ENCODE measurements at places on chromosomes 3 and 15.

DNA sequence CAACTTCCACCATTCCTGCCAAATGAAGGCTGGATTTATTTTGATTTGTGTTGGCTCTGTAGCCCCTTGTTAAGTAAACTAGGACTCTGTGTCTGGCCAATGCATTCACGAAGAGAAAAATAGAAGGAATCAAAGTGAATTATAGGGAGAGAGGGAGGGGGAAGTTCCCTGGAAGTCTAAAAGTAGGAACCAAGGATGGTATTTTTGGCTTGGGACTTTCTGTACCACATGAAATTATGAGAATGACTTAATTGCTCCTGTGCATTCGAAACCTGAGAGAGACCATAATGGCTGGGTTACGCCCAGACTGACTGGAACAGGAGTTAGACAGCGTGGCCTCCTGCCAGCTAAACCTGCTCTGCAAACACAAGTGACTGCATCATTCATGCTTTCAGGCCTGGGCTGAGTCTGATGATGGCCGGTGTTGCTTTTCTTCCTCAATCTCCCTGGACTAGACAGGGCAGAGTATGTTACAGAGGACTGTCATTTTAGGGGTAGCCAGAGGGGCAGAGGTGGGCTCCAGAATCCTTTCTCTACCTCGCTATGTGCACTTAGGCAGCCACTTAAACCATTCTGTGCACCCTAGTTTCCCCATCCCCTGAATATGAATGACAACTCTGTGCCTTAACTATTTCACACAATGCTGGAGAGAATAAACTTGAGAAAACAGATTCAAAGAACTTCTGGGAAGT, 58.9 kb downstream of the MYO1E start:
- DNase-seq: no peak

DNA sequence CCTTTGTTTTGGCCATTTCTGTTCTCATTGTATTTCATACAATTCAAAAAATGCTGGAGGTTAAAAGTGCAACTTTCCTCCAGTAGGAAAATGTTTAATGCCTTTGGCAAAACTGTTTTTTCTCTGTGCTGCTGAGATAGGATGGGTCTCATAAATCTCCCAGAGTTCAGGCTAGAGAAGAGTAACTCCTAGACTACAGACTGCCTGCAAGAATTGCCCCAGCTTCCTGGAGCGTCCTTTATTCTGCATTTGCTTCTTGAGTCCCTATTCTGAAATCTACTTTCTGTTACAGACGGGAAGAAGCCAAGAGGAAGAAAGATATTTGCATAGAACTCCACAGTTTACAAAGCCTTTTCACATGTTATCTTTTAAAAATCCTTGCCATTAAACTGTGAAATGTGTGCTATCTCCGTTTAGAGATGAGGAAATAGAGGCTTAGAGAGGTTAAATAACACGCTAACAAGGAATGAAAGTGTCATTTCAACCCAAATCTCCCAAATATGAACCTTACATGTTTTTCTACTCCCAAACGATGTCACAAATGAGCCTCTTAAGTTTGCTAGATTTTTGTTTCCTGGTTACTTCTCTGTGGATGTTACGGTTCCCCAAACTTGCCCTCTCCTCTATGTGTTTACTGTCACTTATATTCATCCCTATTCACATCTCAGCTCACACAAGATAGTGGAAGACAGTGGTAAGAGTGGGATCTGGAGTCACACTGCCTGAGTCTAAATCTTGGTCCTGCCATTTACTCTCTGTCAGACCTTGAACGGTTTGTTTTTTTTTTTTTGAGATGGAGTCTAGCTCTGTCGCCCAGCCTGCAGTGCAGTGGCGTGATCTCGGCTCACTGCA, 17.4 kb downstream of the NANOGP8 start:
- no peak for DNase-seq

GRCh38 chr3:163058031-163058854, 1561.6 kb downstream of the OTOL1 start:
- DNase-seq: no peak

- DNase-seq: no peak
Observed at GRCh38 chr3:104286645-104287044, 1080.1 kb upstream of the ALCAM start.

DNA sequence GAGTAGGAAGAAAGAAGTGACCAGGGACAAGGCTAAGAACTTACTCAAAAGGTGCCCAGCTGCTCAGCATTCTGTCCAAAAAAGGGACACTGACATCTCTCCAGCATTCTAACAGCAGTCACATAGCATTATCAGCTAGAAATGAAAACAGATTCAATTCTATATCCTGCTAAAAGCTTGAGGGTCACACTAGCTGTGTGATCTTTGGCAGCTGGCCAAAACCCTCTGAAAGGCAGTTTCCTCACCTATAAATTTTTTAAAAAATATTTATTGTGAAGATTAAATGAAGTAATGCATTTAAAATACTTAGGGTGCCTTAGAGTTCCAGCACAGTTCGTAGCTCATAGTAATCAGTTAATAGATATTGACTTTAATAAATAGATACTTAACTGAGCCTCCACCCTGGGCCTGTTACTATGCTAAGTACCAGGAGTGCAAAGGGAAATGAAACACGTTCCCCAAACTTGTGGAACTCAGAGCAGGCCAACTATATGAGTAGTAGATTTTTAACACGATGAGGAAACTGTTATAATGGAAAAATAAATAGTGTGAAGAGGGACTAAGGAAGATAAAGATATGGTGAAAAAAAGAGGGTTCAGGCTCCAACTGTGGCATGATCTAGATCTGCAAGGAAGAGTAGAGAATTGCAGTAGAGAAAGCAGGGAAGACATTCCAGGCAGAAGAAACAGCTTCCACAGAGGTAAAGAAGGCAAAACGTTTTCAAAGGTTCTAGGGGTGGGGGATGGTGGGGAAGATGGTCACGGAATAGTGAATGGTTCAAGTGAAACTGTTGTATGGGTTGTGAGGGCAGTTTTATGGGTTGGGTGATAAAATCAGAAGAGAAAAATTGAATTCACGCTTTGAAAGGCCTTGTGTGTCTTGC, 11.4 kb downstream of the CD86 start:
- no peak for DNase-seq

DNA sequence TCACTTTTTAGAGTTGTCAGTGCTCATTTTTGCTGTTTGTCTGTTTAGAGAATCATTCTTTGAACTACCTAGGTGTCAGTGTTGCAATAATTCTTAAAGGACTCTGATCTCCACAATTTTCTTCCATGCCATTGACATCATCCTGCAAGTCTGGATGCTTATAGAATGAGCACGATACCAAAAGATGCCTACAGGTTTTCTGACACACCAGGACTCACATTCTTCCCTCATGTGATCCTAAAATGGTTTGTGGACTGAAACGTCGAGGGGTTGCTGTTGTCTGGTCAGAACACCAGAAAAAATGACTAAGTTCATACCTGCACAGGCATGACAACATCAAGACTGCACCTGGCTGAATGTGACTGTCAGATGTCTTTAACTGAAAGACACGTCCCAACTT, 95.9 kb downstream of the SEMA5B start:
- DNase-seq: no peak

GRCh38 chr3:59245300-59245858, 195.6 kb upstream of the CFAP20DC start:
- DNase-seq: no peak

DNA sequence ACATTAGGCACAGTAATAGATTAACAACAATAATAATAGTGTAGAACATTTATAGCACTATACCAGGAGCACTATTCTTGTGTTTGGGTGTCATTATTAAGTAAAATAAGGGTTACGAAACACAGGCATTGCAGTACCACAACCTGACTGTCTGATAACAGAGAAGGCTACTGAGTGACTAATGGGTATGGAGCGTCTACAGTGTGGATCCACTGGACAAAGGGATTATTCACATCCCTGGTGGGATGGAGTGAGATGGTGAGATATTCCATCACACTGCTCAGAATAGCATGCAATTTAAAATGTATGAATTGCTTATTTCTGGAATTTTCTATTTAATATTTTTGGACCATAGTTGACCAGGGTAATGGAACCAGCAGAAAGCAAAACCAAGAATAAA, 18.2 kb downstream of the MINDY4B start:
- no peak for DNase-seq

GRCh38 chr3:31573036-31573779, 40.5 kb downstream of the STT3B start:
- no peak for DNase-seq

DNA sequence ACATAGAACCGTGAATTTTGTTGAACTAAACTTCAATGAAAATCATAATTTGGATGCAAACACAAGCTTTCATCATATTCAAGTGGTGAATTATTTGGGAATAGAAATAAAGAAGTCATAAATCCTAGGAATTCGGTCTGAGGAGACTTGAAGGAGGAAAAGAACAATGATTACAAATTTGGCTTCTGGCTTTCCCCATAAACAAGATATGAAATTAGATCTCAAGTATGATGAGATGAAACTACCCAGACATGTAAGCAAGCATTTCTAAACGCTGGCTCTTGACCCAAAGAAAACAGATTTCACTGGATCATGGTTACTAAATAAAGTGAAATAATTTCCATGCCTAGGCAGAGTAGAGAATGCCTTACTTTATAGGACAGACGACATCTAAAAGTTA, 146.9 kb upstream of the LRTM1 start:
- no peak for DNase-seq

DNA sequence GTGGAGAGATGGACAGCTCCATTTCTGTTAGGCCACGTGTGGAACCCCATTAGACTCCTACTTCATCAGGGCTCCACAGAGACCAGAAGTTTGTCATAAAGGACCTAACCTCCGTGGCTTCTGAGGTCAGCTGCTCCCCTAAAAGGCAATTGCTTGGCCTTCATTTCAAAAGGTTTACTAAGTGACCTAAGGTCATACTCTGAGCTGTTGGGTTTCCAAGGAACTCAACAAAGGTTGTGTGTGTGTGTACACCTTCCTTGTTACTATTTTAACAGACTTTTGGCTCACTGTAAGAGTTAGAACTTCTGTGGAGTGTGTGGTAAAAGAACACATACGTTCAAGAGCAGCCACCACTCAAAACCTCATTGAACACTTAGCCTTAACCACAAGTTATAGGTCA, 73.9 kb downstream of the SEC22A start:
- DNase-seq: no peak

DNA sequence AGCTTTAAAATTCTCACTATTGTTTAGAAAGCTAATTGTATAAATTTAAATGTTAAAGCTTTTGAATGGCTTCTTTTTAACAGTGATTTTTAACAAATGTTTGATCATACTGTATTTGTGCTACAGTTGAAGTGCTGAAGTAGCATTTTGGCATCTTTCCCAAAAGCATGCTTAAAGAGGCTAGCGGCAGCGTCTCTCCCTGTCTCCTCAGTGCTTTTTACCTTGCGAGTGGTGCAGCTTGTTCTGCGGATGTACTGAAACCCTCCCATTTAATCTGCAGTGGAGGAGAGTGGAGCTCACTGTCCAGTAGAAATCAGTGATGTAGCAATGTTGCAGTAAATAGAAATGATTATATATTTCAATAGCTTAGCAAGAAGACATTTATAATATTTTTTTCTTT, 43.7 kb downstream of the LRRC49 start:
- DNase-seq: no peak

GRCh38 chr3:116299646-116300081, 145.6 kb downstream of the LSAMP start:
- DNase-seq: no peak

GRCh38 chr3:77203851-77204250, 164.0 kb downstream of the ROBO2 start:
- DNase-seq: no peak

GRCh38 chr3:141355242-141355641, 13.1 kb upstream of the ZBTB38 start:
- DNase-seq: no peak

DNA sequence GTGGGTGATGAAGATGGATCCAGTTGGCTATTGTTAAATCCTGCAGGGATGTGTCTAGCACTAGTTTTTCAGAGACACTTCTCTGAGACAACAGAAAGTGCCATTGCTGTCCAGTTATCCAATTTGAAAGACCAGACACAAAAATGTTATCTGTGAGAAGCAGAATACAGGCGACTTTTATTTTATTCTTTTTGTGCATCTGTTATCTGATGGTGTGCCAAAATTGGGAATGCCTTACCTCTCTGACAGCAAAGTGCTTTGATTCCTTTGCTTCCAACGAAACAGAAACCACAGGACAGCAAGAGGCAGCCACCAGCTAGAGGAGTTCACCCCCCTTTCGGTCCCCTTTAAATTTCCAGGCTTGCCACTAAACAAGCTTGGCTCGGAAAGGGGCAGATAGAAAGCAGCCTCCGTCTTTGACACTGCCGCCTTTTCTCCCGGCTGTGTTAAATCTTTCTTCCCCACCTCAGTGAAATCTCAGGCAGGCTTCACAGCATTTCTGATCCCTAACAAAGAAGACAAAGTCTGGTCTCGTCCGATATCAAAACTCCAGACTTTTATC, 17.7 kb upstream of the PRR20G start:
- DNase-seq: no peak

- no peak for DNase-seq
Observed at GRCh38 chr3:37635251-37635650, 226.4 kb upstream of the CTDSPL start.

DNA sequence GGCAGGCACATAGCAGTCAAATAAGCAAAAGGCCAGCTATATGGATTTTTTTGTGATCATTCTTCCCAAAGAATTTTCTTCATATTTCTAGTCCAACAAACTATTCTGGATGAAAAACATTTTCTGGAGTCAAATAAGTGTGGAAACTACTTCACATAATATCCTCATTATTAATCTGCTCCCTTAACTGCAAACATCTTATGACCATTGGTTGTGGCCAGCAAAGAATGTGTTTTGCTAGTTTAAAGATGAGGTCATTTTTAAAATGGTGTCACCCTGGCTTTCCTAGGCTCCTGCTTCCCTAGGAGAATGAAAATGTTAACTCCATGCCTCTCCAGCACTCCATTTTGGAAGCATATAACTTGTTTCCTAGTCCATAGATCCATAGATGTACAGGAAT, 118.8 kb downstream of the SST start:
- no peak for DNase-seq

- peak; percentile 5 for DNase-seq
Observed at GRCh38 chr3:54870423-54870822, 57.4 kb downstream of the LRTM1 start.

DNA sequence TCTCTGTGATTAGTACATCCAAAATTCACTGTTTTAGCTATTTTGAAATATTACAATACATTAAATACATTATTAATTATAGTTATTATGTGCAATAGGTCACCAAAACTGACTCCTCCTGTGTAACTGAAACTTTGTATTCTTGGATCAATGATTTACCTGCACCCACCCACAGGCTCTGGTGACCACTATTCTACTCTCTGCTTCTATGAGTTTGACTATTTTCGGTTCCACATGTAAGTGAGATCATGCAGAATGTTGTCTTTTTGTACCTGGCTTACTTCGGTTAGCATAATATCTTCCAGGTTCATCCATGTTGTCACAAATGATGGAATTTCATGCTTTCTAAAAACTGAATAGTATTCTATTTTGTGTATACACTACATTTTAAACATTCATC, 43.8 kb downstream of the SLC2A2 start:
- no peak for DNase-seq

Measured in caudate nucleus (tissue), 63 donors.